ENCODE measurements at places on chromosomes 4 and X. TPM values are rescaled to one million over a fixed set of nuclear protein-coding genes. Genes with fewer than 3 reads are reported as not detected.

Gene NFKB1
- 6.0 TPM for total RNA-seq

Gene DIAPH2
- total RNA-seq, result 17.0 TPM

Gene ZNF275
- total RNA-seq, result 7.4 TPM

Gene PITX2
- 1.6 TPM for total RNA-seq

Gene OTUD6A
- total RNA-seq, result not detected

Gene POLN
- total RNA-seq, result 0.81 TPM

Gene STK32B
- 18.3 TPM for total RNA-seq

Data from motor neuron (in vitro differentiated cells).